ENCODE measurements at places on chromosomes 11 and 22.

- DNase-seq, result peak; percentile 58
These were observed 6.5 kb downstream of the ADORA2A start for GRCh38 chr22:24433828-24434470.

- DNase-seq, result peak; percentile 18
These were observed 644 bp downstream of the SPTY2D1 start for GRCh38 chr11:18633256-18634139.

- DNase-seq, result no peak
These were observed 4.0 kb upstream of the PRDM11 start for GRCh38 chr11:45142241-45143055.

GRCh38 chr22:41931701-41932269 lies 5.2 kb upstream of the TNFRSF13C start:
- DNase-seq, result no peak

GRCh38 chr11:64089915-64090805 lies 54.4 kb downstream of the FLRT1 start:
- DNase-seq, result no peak

DNA sequence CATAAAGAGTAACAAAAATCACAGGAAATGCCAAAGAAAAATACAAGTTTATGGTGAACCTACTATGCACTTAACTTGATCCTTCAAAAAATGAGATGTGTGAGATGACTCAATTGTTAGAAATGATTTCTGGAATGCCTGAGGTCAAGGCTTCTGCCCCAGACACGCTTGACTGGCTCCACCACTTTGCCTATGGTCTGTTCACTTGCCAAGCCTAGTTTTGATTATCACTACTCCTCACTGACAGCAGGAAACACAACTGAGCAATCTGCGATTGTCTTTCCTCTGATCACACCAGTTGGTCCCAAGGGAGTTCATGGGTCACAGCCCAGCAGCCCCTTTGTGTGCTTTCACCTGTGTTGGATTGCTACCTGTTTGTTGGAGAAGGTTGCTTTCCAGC lies 20.6 kb upstream of the PRDM10 start:
- peak; percentile 43 for DNase-seq

DNA sequence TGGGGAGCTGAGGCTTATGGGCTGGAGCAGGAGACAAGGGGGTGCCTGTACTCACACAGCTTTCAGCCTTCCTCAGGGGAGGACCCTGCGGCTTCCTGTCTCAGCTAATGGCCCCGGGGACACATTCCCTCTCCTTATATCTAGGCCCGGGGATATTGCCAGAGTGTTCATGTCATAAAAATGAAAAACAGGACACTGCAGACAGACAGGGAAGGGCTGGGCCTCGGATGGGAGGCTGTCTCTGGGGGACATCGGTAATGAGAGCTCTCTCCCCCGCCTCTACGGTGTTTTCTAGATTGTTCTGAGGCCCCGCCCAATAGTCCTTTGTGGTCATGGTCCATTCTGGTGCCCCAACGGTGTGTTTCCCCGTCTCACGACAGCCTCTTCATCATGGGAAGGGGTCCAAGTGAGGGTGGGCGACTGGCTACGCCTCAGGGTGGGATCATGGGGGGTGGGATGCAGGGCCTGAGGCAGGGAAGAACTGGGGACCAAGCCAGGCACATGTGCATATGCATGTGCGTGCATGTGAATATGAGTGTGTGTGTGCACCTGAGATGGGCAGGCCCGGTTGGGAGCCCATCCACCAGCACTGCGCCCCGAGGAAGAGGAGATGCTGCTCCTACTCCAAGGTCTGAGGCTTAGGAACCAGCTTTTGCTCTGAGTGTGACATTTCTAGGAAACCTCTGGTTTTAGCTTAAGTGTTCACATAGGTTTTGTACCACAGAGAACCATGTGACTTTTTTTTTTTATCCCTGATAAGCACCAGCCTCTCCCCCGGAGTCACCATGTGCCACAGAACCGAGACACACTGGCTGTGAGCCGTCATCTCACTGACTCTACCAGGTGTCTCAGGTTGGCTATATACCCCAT lies 5.3 kb downstream of the ARVCF start:
- no peak for DNase-seq

Measured in RKO (cell line).